Eye (tissue), 1 donor: ENCODE measurements at places on chromosomes 1 and 21.
A peak's percentile ranks its signal among the peaks of the same experiment; 100 is the strongest.

- peak; percentile 83 for DNase-seq
Observed at GRCh38 chr1:17059391-17060305, 5.8 kb upstream of the SDHB start.

- no peak for DNase-seq
Observed at GRCh38 chr1:228814176-228814575, 78.9 kb downstream of the RHOU start.

DNA sequence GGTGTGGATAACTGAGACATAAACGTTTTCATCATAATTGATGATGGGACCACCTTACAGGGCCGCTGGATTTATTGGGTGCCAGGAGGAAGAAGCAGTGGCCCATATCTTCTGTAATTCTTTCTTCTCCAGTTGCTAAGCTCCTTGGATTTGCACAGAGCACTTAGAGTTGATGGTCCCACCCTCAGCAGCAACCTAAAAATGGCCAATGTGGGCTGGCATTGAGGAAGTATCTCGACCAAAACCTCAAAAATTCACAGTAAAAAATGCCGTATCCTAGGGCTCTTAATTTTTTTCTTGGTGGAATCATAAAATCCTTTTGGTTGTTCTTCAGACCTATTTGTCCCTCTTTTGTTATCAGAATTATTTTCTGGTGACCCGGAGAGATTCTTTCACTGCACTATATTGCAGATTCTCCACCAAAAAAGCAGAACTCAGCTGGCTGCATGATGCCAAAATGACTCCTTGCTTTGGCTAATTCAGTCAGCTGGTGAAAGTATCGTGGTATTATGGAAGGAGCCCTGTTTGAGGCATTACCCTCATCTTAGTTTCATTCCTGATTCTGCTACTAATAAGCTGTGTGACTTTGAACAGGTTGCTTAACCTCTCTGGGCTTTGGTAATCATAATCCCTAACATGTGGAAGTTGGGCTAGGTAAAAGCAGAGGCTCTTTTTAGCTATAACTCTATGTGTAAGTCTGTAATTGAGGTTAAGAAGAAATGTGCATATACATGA is 27.6 kb downstream of the KIRREL1 start:
- no peak for DNase-seq

DNA sequence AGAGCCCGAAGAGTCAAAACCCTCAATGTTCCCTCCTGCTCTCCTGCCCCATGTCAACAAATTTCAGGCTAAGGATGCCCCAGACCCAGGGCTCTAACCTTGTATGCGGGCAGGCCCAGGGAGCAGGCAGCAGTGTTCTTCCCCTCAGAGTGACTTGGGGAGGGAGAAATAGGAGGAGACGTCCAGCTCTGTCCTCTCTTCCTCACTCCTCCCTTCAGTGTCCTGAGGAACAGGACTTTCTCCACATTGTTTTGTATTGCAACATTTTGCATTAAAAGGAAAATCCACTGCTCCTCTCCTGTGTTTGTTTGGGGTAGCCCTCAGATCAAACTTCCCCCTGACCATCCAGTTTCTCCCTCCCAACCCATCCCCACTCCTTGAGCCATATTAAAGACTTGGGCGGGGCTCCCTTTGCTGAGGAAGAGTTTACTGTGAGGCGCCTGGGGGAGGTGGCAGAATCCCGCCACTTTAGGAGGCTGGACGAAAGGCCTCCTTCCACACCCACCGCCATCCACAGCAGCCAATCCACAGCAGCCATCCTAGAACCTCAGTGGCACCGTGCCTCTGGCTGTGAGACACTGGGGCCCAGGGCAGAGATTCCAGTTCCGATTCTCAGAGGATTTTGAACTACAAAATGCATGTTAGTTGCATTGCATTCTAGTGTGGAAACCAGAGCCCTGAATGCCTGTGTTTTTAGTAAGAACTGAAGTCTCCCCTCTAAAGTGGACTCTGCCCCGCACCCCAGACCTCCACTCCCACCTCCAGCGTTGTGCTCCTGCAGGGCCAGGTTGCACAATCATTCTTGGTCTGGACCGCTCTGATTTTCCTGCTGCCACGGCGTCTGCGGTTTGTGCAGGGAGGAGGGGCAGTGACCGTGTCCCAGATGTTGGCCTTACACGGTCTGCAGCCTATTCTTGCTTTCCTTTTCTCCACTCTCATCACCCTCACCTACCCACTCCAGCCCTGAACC is 3.0 kb downstream of the OLFML3 start:
- peak; percentile 56 for DNase-seq

- no peak for DNase-seq
Observed at GRCh38 chr1:225607355-225607754, 45.6 kb downstream of the ENAH start.

DNA sequence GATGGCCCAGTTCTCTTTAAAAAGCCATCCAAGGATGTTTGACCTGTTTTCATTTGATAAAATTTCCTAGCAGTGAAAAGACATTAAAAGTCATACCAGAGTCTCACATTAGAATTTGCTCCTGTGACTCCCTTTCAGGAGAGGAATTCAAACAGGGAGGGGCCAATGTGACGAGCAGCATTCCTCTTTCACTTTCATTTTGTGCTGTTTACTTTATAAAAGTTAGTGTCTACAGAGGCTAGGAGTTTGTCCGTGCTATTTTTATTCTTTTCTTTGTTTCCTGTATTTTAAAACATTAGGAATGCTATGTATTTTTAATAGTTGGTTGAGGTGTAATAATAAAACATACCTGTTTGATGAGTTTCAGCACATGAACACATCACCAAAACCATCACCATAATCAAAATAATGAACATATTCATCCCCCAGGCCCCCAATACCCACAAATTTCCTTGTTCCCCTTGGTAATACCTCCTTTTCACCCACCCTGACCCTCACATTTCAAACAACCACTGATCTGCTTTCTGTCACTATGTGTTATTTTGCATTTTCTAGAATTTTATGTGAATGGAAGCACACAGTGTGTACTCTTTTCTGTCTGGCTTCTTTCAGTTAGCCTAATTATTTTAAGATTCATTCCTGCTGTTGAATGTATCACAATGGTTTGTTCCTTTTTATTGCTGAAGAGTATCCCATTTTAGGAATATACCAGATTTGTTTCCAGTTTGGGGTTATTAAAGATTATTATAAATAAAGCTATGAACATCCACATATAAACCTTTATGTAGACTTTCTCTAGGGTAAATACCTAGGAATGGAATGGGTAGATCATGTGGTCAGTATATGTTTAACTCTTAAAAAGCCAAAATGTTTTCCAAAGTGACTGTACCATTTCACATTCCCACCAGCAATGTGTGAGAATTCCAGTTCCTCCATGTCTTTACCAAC is 129.5 kb downstream of the TENT5C start:
- DNase-seq = peak; percentile 55

DNA sequence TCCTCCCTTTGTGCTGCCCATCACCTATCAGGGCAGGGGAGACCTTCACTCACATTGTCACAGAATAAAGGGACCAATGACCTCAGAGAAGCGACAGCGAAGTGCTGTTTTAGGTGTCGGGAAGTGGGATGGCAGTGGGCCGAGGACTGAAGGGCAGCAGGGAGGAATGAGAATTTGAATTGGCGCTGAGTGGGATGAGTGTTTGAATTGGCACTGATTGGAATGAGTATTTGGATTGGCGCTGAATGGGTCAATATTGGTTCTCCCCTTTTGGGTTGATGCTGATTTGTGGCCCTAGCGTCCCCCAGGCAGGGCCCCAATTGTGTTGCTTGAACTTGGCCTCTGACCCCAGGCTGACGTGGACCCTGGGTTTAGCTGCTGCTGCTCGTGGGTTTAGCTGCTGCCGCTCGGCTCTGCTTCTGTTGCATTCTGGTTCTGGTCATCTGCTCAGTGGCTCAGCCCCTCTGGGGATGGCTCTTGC is 12.4 kb upstream of the UMODL1 start:
- no peak for DNase-seq

- peak; percentile 57 for DNase-seq
Observed at GRCh38 chr1:21149855-21150432, 26.8 kb downstream of the EIF4G3 start.

- no peak for DNase-seq
Observed at GRCh38 chr21:36757196-36757595, 58.3 kb downstream of the SIM2 start.

DNA sequence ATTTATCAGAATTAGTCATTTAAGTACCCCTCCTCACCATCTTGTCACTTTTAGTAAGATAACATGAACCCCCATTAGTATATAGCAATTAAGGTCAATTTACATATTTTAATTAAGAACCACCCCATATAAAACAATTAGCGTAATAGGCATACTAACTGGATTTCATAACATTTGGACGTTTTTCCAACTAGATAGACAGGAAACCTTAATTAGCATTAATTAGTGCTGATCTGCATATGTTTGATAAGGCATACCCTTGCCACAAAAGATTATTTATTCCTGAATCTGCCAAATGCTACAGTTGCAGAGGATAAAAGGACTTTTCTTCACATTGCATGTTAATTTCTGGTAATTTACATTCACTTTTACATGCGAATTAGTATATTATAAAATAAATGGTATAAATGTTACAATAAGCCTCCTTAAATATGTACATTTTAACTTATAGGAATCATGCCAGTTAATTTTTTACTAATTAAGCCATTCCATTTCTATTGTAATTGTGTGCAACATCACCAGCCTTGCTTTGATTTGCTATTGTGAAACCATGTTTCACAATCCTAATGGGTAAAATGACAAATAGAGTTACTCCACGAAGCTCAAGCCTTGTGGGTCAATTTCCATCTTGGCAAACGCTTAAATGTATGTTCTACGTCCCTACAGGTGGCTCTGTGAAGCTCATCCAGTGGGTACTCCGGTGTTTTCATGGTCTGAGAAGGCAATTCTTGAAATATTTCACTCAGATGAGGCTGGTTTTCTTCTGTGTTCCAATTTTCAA is 469.6 kb downstream of the DPYD start:
- no peak for DNase-seq

DNA sequence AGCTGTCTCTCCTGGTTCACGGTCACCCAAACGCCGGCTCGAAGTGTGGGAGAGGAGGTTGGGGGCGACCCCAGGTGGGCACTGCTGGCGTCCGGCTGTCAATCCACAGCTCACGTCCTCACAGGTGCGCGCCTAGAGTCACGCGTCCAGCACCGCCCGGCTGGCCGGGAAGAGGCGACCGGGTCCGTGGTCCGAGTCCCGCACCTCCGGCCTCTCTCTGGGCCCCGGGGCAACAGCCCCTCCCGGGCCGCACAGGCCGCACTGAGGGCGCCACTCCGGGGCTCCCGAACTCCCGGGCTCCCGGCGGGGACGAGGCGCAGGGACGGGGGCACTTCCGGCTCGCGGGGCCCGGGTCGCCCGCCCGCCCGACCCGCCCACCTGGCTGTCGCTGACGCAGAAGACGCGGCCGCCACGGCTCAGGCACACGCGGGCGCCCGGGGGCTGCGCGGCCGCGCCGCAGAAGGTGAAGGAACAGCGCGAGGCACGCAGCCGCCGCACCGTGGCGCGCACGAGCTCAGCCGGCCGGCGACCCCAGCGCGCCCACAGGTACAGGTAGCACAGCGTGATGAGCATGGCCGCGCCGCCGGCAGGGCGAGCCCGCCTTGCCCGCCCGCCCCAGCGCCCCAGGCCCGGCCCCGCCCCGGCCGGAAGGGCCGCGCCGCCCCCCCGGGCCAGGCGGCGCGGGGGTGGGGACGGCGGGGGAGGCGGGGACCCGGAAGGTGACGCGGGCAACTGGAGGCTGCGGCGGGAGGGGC is at the start of gene HLCS:
TSS of gene HLCS (minus strand) at position 604 of the 755 bp plus-strand sequence. CDS start at position 573, 31 bp downstream.
- peak; percentile 73 for DNase-seq

GRCh38 chr1:239930686-239931262 is 160.9 kb upstream of the FMN2 start:
- DNase-seq = no peak

DNA sequence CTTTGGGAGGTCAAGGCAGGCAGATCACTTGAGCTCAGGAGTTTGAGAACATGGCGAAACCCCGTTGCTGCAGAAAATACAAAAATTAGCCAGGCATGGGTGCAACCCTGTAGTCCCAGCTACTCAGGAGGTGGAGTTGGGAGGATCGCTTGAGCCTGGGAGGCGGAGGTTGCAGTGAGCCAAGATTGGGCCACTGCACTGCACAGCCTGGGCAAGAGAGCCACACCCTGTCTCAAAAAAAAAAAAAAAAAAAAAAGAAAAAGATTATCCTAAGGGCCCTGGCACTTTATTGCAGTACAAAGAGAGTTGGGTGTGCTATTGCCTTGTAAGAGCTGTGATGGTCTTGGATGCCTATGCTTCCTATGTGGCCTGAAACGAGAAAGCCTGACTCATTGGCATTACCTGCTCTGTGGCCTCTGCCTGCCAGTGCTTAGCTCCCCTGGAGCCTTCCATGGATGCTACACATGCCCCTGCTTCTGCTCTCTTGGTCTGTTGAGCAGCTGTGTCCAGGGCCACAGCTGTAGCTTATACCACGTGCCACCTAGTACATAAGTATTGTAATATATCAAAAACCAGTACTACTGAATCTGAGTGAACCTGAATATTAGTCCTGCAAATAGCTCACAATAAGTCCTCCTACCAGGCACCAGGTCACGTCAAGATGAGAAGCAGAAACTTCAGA is 45.8 kb downstream of the DNAJC6 start:
- DNase-seq = no peak

- peak; percentile 93 for DNase-seq
Observed at GRCh38 chr1:165914136-165914798, 86.9 kb downstream of the UCK2 start.

GRCh38 chr1:7675431-7676273 is 95.4 kb upstream of the VAMP3 start:
- DNase-seq = no peak

GRCh38 chr1:177632923-177633615 is 336.8 kb downstream of the SEC16B start:
- no peak for DNase-seq

DNA sequence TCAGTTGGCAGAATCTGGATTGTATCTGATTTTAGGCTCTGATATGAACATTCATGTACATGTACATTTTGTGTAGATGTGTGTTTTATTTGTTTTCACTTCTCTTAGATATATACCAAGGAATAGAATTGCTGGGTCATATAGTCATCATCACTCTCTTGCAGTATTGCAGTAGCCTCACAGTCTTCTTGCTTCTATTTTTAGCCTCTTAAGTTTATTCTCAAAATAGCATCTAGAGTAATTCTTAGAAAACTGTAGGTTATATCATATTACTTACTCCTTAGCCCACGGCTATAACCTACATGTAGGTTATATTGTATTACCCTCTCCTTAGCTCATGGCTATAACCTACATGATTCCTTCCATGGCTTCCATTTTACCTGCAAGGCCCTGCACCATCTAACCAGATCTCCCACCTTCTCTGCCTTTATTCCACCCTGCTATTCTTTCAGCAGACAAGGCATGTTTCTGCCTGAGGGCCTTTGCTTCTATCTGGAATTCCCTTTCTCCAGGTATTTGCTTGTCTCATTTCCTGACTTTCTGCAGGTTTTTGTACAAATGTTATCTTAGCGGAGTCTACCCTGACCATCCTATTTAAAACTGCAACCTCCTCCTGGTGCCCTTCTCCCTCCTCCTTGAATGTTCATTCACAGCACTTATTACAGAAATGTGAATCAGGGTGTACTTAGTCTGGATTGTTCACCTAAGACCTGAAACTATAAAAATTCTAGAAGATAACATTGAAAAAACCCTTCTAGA is 109.0 kb upstream of the ETV3 start:
- no peak for DNase-seq

GRCh38 chr1:246001837-246002230 is 505.2 kb downstream of the SMYD3 start:
- DNase-seq = no peak
